Iris pigment epithelial cell (primary cell): ENCODE measurements at places on chromosomes 12 and 14.

GRCh38 chr12:57116580-57117281, 5.6 kb upstream of the STAT6 start:
- DNase-seq: no peak

- DNase-seq: no peak
Observed at GRCh38 chr12:57072661-57073060, 5.9 kb downstream of the NEMP1 start.

- no peak for DNase-seq
Observed at GRCh38 chr12:128269181-128269591, 2.2 kb downstream of the TMEM132C start.

GRCh38 chr12:96578526-96579125, 89.2 kb downstream of the CFAP54 start:
- peak; percentile 56 for DNase-seq
